ENCODE measurements at places on chromosomes 12 and 14. TPM values are rescaled to one million over a fixed set of nuclear protein-coding genes. Genes with fewer than 3 reads are reported as not detected.

The TMEM63C gene
- total RNA-seq: 0.58 TPM

The DYRK4 gene
- total RNA-seq: 18.3 TPM

The NR1H4 gene
- not detected for total RNA-seq

The OAS1 gene
- total RNA-seq: 3.7 TPM

The NTS gene
- not detected for total RNA-seq

The GLI1 gene
- 0.07 TPM for total RNA-seq

The CDKL1 gene
- total RNA-seq: 2.5 TPM

The PRR4 gene
- 1.0 TPM for total RNA-seq

The SLCO1C1 gene
- not detected for total RNA-seq

The HCAR2 gene
- 0.61 TPM for total RNA-seq

The CLEC2A gene
- total RNA-seq: not detected

The NCAPD2 gene
- total RNA-seq: 13.4 TPM

The ASCL1 gene
- total RNA-seq: not detected

The NDRG2 gene
- total RNA-seq: 552 TPM

The CELA1 gene
- not detected for total RNA-seq

The TROAP gene
- not detected for total RNA-seq

Measured in psoas muscle (tissue), 8 donors.